Thoracic aorta (tissue), 2 donors: ENCODE measurements at places on chromosomes 6 and 20. TPM values are rescaled to one million over a fixed set of nuclear protein-coding genes. Genes with fewer than 3 reads are reported as not detected.

DNA sequence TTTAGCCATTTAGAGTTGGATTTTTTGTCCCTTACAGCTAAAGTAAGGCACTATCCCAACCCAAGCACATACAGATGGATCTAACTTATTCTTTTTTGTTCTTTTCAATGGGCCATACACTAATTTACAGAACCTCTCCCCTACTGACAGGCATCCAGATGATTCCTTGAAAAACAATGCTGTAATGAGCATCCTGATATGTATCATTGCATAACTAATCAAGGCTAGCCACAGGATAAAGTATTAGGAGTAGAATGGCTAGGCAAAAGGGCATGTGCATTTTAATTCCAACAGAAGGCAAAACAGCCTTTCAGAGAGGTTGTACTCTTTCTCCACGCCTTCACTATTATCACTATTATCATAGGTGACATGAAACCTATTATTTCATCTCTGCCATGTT, 54.1 kb downstream of the ELOVL5 start:
- H3K36me3 ChIP-seq, result peaks cover 10% of the 10 kb centered on the region
- H3K4me1 ChIP-seq, result peaks cover 9% of the 10 kb centered on the region
- no peak overlapping the region for H3K27ac ChIP-seq
- DNase-seq, result no peak
- H3K4me3 ChIP-seq, result no peak overlapping the region
- no peaks in the 10 kb centered on the region for H3K27me3 ChIP-seq

DNA sequence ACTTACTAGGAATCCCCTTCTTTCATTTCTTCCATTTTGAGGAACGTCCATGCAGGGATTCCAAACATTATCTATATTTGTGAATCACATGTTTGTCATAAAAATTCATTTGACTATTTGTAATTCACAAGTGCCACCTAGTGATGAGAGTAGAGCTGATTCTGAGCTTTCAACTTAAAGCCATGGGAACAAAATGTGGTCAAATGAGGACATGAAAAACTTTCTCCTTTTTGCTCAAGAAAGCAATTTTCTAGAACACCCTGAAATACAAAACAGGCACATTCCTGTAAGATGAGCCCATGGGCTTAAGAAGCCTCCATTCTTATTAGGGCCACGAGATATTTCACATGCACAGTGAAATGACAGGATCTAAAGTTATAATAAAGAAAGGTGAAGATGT, 12.3 kb downstream of the MAP3K7 start:
- peaks cover 4% of the 10 kb centered on the region for H3K36me3 ChIP-seq
- H3K27ac ChIP-seq, result no peak overlapping the region

GRCh38 chr20:44736170-44737021, 9.3 kb upstream of the KCNK15 start:
- peak overlapping the region; percentile 29 for H3K4me3 ChIP-seq
- no peaks in the 10 kb centered on the region for H3K36me3 ChIP-seq
- peak overlapping the region; percentile 94 for H3K27ac ChIP-seq
- no peak for DNase-seq
- H3K4me1 ChIP-seq, result peaks cover 18% of the 10 kb centered on the region

GRCh38 chr6:56595490-56596122, 47.1 kb downstream of the DST start:
- H3K27ac ChIP-seq, result no peak overlapping the region
- no peaks in the 10 kb centered on the region for H3K4me1 ChIP-seq
- H3K36me3 ChIP-seq, result peaks cover 29% of the 10 kb centered on the region
- H3K4me3 ChIP-seq, result no peak overlapping the region
- no peak for DNase-seq

DNA sequence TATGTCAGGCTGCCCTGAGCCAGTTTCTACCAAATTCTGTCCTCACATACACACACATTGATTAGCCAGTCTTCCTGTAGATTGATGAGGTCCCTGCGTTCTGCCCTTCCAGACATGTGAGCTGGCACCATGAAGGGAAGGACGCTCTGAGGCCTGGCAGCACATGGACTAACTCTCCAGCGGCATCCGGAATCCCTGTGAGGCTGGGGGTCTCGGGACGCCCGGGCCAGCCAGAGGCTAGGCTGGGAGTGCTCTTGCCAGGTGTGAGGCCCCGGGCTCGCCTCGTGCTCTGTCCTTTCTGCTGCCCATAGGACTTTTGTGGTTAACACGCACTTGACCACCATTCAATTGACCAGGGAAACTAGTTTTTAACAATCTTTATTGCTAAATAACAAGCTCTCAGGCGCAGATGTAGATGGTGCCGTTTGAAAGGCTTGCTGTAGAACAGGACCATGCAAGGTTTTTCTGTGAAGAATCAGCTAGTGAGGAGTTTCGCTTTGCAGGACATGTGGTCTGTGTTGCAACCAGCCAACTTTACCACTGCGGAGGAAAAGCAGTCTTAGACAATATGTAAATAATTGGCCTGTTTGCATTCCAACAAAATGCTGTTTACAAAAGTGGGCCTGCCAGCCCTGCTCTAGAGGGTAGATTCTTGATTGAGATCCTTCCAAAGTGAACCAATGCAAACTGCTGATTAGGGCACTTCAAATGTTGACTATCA, 29.3 kb downstream of the FOXF2 start:
- H3K4me3 ChIP-seq, result no peak overlapping the region
- no peak overlapping the region for H3K27ac ChIP-seq
- H3K27me3 ChIP-seq, result no peaks in the 10 kb centered on the region
- no peak for DNase-seq

ALDH8A1 gene
- 5.8 TPM for total RNA-seq

- DNase-seq, result no peak
- H3K4me3 ChIP-seq, result no peak overlapping the region
- H3K27ac ChIP-seq, result no peak overlapping the region
- no peaks in the 10 kb centered on the region for H3K36me3 ChIP-seq
- no peaks in the 10 kb centered on the region for H3K4me1 ChIP-seq
These were observed 47.7 kb upstream of the POLR1H start for GRCh38 chr6:30013291-30013922.

DNA sequence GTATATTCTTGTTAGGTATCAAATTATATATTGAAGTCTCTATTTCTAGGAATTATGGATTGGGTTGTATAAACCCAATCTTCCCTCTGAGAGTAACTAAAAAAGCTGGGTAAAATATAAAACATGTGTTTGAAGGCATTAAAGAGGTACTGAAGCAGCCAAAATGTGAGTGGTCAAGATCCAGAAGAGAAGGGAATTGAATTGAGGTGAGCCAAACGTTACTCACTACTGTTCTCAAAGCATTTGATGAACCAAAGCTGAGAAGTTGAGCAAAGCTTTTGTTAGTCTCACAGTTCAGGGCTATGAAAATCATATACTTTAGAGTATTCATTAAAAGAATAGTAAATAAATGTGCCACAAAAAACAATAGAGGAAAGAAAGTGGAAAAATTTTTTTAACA, 365.8 kb downstream of the BCKDHB start:
- no peaks in the 10 kb centered on the region for H3K36me3 ChIP-seq
- no peaks in the 10 kb centered on the region for H3K4me1 ChIP-seq
- no peak overlapping the region for H3K4me3 ChIP-seq

- H3K4me3 ChIP-seq, result no peak overlapping the region
- H3K27me3 ChIP-seq, result no peaks in the 10 kb centered on the region
- no peak overlapping the region for H3K27ac ChIP-seq
- no peaks in the 10 kb centered on the region for H3K4me1 ChIP-seq
- no peaks in the 10 kb centered on the region for H3K36me3 ChIP-seq
These were observed 161.2 kb downstream of the EYA2 start for GRCh38 chr20:47055699-47056369.

LST1 gene
- 37.9 TPM for total RNA-seq

MCCD1 gene
- total RNA-seq, result not detected

TBXT gene
- not detected for total RNA-seq

- H3K27me3 ChIP-seq, result no peaks in the 10 kb centered on the region
- H3K4me3 ChIP-seq, result no peak overlapping the region
- no peaks in the 10 kb centered on the region for H3K4me1 ChIP-seq
- H3K36me3 ChIP-seq, result no peaks in the 10 kb centered on the region
- DNase-seq, result no peak
- H3K27ac ChIP-seq, result no peak overlapping the region
These were observed 61.7 kb downstream of the RIPOR3 start for GRCh38 chr20:50629670-50630045.

HNF4A gene
- not detected for total RNA-seq

PAX1 gene
- total RNA-seq, result not detected

DNA sequence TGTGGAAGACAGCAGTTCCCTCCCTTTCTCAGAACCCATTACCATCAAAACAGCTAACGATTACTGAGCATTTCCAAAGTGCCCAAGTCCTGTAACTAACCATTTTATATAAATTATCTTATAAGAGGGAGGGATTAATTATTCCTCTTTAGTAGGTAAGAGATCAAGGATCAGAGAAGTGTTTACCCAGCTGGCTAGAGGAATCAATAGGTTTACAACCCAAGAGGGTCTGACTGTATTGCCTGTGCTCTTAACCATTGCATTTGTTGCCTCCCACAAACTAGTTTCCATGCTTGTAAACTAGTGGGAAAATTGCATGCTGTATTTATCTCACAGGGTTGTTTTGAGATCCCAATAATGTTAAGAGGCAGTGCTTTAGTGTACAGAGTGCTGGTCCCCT, 3.7 kb upstream of the DBNDD2 start:
- H3K4me3 ChIP-seq, result no peak overlapping the region
- H3K27me3 ChIP-seq, result no peaks in the 10 kb centered on the region
- peak overlapping the region; percentile 99 for H3K27ac ChIP-seq
- peaks cover 18% of the 10 kb centered on the region for H3K4me1 ChIP-seq
- DNase-seq, result no peak
- peaks cover 1% of the 10 kb centered on the region for H3K36me3 ChIP-seq

CDH4 gene
- total RNA-seq, result not detected

GSTA5 gene
- total RNA-seq, result not detected

ABCC10 gene
- total RNA-seq, result 58.9 TPM

- H3K36me3 ChIP-seq, result no peaks in the 10 kb centered on the region
- H3K27ac ChIP-seq, result no peak overlapping the region
These were observed 11.4 kb downstream of the RIN2 start for GRCh38 chr20:19769507-19769906.

DNA sequence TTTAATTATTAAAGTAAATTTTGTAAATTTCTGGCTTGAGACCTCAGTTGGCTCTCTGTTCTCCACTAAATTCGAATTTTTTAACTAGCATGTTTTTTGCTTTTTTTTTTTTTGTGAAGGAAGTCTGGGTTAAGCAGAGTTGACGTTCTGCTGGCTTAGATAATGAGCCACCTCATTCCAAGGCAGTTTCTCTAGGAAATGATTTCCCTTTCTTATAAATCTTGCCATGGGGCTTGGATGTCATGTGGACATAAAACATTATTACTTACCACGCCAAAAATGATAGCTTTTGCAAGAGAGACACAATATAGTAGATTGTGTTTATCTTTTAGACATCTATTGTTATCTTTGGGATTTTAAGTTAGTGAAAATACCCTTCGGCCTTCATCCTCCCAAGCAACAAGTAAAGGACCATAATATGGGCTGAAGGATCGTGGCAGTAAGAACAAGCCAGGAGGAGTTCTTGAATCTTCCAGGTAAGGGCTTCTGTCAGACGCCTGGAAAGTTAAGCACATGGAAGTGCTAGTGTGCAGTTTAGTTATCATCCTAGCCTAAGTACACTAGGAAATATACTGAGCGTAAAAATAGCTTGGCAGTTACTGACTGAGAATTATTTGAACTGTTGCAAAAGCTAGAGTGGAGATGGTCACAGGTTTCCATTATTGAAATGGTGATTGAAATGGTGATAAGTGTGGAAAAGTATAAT, 30.7 kb downstream of the ADGRG6 start:
- no peaks in the 10 kb centered on the region for H3K4me1 ChIP-seq
- no peak for DNase-seq
- no peaks in the 10 kb centered on the region for H3K27me3 ChIP-seq

DNA sequence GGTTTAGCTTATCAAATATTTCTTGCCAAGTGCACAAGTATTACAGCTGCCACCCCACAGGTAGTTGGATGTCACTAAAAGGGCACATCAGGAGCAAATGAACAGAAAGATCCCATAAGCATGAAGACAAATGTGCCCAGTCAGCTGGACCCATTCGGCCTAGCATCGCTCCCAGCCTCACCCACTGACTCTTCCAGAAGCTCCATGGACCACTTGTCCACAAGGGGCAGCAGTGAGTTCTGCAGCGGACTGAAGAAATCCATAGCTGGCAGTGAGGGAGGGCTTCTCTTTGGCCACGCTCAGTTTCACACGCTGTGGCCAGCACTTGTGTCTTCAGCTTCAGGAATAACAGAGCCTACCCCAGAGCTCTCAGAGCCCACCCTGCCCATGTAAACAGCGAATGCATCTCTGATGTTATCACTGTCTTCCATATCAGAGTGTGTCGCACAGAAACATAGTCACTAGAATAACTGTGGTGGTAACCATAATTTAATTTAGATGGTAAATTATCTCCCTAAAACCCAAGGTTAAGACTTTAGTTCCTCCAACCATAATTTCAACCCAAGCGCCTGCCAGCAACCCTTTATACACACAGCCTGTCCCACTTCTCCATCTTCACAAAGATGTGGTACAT, 15.8 kb downstream of the CGA start:
- H3K4me3 ChIP-seq, result no peak overlapping the region
- H3K36me3 ChIP-seq, result no peaks in the 10 kb centered on the region
- peak; percentile 6 for DNase-seq

- no peak overlapping the region for H3K4me3 ChIP-seq
- no peak for DNase-seq
- peaks cover 2% of the 10 kb centered on the region for H3K36me3 ChIP-seq
- peaks cover 48% of the 10 kb centered on the region for H3K4me1 ChIP-seq
- H3K27me3 ChIP-seq, result no peaks in the 10 kb centered on the region
These were observed 32.8 kb downstream of the DYNLT1 start for GRCh38 chr6:158611541-158612370.

GRCh38 chr20:44066645-44067606, 120.1 kb downstream of the JPH2 start:
- H3K27ac ChIP-seq, result no peak overlapping the region
- H3K4me3 ChIP-seq, result no peak overlapping the region
- no peaks in the 10 kb centered on the region for H3K36me3 ChIP-seq
- DNase-seq, result no peak
- H3K4me1 ChIP-seq, result no peaks in the 10 kb centered on the region

GRCh38 chr6:129498950-129499842, 210.8 kb downstream of the ARHGAP18 start:
- H3K4me3 ChIP-seq, result peak overlapping the region; percentile 56
- no peak for DNase-seq
- H3K4me1 ChIP-seq, result peaks cover 8% of the 10 kb centered on the region
- no peaks in the 10 kb centered on the region for H3K27me3 ChIP-seq
- peaks cover 10% of the 10 kb centered on the region for H3K36me3 ChIP-seq

- DNase-seq, result no peak
- H3K27ac ChIP-seq, result no peak overlapping the region
- peaks cover 29% of the 10 kb centered on the region for H3K36me3 ChIP-seq
- no peaks in the 10 kb centered on the region for H3K4me1 ChIP-seq
- H3K4me3 ChIP-seq, result no peak overlapping the region
- H3K27me3 ChIP-seq, result no peaks in the 10 kb centered on the region
These were observed 17.9 kb upstream of the ANKRD60 start for GRCh38 chr20:58246346-58246745.

PDYN gene
- not detected for total RNA-seq

DNA sequence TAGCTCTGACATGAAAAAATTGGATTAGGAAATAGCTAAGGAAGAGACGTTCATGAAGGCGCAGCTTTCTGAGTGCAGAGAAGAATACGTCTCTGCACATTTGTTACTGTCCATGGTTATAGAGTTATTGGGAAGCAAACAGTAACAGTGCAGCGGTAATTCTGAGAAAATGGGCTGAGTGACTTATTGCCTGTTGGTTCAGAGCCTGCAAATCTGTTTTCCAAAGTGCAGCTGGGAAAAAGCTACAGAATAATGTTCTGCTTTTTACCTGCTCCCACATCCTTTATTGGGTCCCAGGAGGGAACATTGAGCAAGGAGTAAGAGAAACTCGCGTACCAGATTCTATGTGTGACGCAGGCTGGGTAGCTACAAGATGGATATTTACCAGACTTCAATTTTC, 160.2 kb downstream of the BTBD3 start:
- no peaks in the 10 kb centered on the region for H3K27me3 ChIP-seq
- no peaks in the 10 kb centered on the region for H3K36me3 ChIP-seq
- DNase-seq, result no peak
- H3K4me3 ChIP-seq, result no peak overlapping the region
- no peak overlapping the region for H3K27ac ChIP-seq
